EH (cell line): ENCODE measurements at places on chromosomes 2 and 18.

- DNase-seq = no peak
Observed at GRCh38 chr2:106156305-106157296, 37.5 kb downstream of the UXS1 start.

GRCh38 chr2:88024509-88024908 lies 8.2 kb upstream of the RNU2-63P start:
- no peak for DNase-seq

DNA sequence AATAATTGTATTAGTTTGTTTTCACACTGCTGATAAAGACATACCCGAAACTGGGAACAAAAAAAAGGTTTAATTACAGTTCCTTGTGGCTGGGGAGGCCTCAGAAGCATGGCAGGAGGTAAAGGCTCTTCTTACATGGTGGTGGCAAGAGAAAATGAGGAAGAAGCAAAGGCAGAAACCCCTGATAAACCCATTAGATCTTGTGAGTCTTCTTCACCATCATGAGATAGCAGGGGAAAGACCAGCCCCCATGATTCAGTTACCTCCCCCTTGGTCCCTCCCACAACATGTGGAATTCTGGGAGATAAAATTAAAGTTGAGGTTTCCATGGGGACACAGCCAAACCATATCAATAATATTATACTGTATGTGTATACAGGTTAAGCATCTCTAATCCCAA lies 73.3 kb upstream of the CABLES1 start:
- no peak for DNase-seq

DNA sequence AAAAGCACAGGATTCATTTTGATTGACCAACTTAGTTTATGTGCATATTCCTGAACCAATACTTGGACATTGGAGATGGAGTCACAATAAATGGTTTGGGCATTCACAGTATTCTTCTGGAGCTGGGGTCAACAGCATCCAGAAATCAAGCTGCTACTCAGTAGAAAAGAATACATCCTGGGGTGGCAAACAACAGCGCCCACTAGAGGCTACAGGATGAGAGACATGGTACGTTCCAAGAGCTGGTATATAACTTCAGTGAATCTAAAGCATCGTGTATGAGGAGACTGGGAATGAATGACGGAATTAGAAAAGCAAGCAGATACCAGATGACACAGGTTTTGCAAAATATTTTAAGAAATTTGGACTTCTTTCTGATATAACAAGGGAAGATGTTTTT lies 142.9 kb upstream of the FIGN start:
- DNase-seq = peak; percentile 44

- DNase-seq = no peak
Observed at GRCh38 chr18:41706301-41706700, 248.7 kb upstream of the PIK3C3 start.

- DNase-seq = peak; percentile 39
Observed at GRCh38 chr2:47528874-47529273, 125.9 kb downstream of the MSH2 start.

DNA sequence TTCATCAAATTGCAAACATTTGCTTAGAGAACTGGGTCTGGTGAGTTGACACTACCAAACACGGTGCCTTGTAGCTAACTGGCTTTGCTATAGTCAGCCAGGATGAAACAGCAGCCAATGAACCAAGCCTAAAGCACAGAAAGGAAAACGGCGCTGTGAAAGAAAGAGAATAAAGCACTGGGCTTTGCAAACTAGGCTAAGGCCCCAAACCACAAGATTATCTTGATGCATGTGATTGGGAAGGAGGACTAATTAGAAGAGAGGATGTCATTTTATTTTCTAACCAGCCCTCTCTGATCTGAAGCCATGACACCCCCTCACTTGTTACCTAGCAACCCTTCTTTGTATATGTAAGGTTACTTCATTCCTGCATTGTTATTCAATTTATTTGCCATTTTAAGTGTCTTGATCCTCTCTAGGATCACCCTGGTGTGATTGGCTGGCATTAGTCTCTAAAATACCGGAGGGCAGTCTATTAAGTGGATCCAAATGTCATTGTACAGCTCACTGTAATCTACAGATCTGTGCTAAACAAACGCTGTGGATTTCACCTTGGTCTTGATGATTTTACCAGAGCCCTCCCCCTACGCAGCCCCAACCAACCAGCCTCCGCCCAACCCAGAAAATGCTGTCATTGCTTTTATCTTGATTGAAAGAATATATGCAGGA lies 395.4 kb upstream of the ACVR2A start:
- DNase-seq = no peak

DNA sequence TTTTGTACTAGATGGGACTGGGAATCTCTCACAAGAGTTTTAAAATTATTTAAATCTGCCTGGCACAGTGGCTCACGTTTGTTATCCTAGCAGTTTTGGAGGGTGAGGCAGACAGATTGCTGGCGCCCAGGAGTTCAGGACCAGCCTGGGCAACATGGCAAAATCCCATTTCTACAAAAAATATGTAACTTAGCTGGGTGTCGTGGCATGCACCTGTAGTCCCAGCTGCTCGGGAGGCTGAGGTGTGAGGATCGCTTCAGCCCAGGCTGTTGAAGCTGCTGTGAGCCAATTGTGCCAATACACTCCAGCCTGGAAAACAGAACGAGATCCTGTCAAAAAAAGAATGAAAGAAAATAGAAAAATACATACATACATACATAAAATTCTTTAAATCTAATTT lies 685.7 kb upstream of the PIK3C3 start:
- DNase-seq = no peak

DNA sequence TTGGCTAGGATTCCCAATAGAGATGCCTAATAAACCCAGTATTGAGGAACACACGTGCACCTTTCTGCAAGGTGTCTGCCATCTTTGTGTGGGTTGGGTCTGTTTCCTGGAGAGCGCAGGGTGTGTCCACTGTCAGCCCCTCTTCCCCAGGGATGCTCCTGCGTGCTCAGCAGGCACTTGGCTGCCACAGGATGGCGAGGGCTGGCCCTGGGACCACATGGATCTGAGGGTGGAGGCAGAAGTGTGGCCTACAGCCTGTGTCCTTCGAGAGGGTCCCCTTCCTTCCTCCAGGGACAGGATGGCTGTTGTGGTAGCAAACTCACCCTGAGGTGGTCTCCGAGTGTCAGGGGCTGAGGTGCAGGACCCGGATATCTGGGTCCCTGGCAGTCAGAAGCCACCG lies 78.0 kb upstream of the PXDN start:
- no peak for DNase-seq

DNA sequence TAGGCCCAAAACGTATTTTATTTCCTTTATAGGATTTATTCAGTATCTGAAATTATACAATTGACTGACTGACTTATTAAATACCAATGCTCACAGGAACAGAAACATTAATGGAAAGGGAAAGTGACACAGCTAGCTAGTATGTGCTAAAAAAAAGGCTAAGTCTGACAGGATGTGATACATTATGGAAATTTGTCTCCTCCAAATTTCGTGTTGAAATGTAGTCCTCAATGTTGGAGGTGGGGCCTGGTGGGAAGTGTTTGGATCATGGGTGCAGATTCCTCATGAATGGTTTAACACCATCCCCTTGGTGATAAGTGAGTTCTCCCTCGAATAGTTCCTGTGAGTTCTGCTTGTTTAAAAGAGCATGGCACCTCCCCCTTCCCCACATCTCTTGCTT lies 70.6 kb upstream of the WDR75 start:
- DNase-seq = peak; percentile 88

GRCh38 chr2:130338793-130339345 lies 3.8 kb upstream of the IMP4 start:
- no peak for DNase-seq

GRCh38 chr18:27413495-27414401 lies 228.6 kb upstream of the CHST9 start:
- DNase-seq = no peak

- no peak for DNase-seq
Observed at GRCh38 chr2:85550486-85550885, 10.8 kb downstream of the GGCX start.

- DNase-seq = peak; percentile 54
Observed at GRCh38 chr2:223238301-223238700, 186.3 kb downstream of the KCNE4 start.

- DNase-seq = no peak
Observed at GRCh38 chr2:85435981-85436835, 17.7 kb downstream of the SH2D6 start.
